ENCODE measurements at places on chromosomes 7 and 10. TPM values are rescaled to one million over a fixed set of nuclear protein-coding genes. Genes with fewer than 3 reads are reported as not detected.

- DNase-seq, result no peak
These were observed 63.5 kb upstream of the FAM180A start for GRCh38 chr7:135812148-135812547.

GRCh38 chr7:92835851-92836488 is 403 bp downstream of the CDK6 start:
- DNase-seq, result no peak

DNA sequence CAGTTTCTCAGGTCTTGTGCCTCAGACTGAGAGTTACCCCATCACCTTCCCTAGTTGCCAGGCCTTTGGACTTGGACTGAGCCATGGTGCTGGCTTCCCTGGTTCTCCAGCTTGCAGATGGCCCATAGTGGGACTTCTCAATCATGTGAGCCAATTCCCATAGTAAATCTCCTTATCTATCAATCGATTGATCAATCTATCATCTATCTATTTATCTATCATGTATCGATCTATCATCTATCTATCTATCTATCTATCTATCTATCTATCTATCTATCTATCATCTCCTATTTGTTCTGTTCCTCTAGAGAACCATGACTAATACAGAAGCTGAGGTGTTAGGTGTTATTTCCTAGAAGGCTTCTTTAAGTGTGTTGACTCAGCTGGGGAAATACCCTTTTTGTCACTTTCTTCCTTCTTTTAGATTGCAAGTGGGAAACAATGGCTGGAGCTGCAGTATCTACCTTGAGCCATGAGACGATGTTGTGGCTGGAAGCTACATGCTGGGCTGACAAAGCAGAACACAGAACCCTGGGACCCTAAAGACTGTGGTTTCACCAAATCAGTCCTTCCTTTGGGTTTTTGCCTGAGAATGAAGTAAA is 234.7 kb upstream of the GLI3 start:
- no peak for DNase-seq

- DNase-seq, result no peak
These were observed 59.3 kb upstream of the ECHDC3 start for GRCh38 chr10:11682851-11683250.

GRCh38 chr10:111996103-111996502 is 187.5 kb downstream of the GPAM start:
- no peak for DNase-seq

GRCh38 chr7:13279854-13280435 is 592.5 kb downstream of the ARL4A start:
- no peak for DNase-seq

DNA sequence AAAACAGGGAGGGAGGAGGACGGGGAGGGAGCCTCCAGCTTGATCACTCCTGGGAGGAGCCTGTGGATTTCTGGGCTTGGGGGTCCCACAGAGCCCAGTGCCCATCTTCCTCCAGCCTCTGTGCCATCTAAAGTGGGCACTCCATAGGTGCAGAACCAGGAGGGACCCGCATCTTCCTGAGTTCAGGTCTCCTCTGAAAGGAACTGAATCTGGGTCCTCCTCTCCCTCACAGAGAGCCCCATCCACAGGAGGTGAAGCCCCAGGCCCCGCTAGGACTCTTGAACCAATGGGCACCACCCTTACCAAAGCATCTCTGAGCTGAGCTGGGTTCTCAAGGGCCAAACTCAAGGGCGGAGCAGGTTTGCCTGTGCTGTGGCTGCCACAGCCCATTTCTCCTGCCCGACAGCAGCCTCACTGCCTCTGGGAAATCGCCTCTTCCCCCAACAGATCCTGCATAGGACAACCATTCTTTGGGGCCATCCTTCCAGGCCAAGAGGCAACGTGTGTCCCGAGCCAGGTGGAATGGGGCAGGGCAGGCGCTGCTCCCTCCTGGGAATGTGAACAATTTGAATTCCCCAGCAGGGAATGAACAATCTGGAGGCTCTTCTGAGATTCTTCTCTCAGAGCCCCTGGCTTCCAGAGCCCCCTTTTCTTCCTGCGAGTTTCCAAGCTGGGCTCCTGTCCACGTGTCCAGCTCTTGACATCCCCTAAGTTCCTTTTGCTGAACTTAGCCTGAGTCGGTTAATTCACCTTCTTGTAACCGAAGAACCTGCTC is 411.0 kb upstream of the FOXK1 start:
- DNase-seq, result no peak

GRCh38 chr7:78254726-78255055 is 456.1 kb downstream of the PHTF2 start:
- DNase-seq, result no peak

DNA sequence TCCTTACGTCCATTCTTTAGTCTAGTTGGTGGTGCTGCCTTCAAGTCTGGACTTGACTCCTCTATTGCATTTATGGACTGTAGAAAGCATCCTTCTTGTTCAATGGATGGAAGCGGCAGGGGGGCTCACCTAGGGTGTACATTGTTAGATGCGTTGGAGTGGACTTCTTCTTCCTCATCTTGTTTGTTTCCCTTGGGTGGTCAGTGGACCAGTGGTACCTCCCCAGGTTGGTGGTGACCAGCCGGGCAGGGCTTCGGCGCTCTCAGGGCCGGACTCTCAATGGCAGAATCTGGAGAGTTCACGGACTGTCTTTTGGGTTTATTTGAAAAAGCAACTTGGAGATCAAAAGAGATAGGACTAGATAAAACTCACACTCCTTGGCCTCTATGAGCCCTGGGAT is 6.2 kb upstream of the BTBD16 start:
- no peak for DNase-seq

DNA sequence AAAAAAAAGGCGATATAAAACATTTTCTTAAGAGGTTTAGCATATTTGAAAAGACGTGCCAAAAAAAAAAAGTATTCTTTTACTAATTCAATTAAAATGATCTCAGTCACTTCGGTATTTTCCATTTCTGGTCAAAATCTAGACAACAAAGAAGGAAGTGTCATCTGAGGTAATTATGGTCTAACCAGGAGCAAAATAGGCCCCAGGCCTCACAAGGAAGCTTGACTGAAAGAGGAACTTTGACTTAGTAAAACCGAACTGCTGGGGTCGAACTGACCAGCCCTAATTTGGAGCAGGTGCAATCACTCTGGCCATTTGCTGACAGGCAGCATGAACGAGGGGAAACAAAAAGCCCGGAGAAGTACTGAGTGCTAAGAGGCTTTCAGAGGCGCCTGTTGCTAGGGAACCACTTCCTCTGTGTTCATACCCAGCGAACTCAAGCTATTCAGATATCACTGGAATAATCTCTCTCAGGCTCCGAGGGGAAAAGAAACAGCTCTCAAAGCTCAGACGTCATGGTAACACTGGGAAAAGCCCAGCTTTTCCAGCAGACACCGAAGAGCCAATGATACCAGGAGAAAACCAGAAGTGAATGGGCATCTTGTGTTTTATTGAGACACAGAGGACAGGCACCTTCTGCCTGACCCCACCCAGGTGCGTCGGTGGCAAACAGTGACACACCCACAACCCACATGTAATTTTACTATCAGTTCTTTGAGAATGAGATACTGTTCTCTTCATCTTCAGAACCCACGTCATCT is 126.5 kb downstream of the FAM107B start:
- peak; percentile 60 for DNase-seq

DNA sequence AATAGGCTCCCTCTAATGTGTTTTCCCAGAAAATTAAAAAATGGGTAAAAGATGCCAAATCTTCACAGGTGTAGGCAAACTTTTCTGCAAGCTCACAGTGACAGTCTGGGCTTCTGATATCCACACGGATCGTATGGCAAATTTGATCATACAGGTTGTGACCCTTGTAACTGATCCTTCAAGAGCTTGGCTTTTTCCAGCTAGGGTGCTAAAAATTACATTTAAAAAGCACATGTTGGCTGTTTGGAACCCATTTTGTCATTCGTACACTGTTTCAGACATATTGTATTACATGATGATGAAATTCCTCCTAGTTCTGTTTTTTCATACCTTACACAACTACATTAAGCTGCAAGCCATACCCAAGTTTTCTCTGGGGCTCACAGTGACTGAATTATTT is 138.7 kb downstream of the GFRA1 start:
- no peak for DNase-seq

GRCh38 chr10:77932016-77932715 is 5.6 kb upstream of the DLG5 start:
- DNase-seq, result no peak

DNA sequence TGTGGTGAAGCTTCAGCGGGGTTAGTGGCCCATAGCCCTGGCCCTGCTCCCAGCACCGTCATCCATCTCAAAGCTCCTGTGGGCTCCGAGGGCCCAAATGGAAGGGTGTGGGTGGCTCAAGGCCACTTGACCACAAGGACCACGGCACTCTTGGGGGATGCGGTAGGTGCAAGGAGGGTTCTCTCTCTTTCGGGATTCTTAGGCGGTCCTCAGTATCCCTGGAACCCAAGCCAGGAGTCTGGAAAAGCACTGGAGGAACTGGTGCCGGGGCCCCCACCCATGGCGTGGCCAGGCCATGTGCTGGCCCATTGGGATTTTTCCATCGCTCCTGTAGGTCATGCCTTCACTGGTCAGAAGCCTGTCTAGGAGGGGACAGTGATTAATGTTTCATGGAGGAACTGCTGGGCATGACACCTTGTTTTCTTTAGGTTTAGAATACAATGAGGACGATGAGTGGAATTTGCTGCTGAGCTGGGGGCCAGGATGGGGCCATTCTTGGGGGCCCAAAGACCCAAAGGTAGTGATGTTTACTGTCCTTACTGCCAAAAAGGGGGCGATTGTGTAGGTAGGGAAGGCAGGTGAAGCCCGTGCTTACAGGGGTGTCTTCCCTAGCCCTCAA is 16.7 kb downstream of the AQP1 start:
- no peak for DNase-seq

DNA sequence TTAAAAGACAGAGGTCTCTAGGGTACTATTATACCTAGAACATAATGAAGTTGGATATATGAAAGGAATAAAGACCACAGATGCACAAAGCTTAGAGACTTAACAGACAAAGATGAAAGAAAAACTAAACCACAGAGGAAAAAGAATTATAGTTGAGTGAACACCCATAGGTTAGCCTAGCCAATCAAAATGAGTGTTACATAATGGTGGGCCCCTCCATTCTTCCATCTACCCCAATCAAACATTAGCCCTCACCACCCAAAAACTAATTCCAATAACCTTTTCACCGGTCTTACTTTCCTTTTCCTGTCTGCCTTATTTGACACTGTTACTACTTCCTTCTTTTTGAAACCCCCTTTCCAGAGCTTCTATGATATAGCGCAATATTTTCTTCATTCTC is 130.1 kb downstream of the ELMO1 start:
- DNase-seq, result no peak

- DNase-seq, result no peak
These were observed 77.1 kb downstream of the ORC5 start for GRCh38 chr7:104130726-104131125.

DNA sequence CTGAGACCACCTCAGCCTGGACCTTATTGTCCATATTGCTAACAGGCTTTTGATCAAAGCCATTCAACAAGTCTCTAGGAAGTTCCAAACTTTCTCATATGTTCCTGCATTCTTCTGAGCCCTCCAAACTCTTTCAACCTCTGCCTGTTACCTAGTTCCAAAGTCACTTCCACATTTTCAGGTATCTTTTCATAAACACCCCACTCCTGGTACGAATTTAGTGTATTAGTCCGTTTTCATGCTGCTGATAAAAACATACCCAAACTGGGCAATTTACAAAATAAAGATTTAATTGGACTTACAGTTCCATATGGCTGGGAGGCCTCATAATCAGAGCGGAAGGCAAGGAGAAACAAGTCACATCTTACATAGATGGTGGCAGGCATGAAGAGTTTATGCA is 836.8 kb downstream of the SORCS1 start:
- DNase-seq, result no peak

DNA sequence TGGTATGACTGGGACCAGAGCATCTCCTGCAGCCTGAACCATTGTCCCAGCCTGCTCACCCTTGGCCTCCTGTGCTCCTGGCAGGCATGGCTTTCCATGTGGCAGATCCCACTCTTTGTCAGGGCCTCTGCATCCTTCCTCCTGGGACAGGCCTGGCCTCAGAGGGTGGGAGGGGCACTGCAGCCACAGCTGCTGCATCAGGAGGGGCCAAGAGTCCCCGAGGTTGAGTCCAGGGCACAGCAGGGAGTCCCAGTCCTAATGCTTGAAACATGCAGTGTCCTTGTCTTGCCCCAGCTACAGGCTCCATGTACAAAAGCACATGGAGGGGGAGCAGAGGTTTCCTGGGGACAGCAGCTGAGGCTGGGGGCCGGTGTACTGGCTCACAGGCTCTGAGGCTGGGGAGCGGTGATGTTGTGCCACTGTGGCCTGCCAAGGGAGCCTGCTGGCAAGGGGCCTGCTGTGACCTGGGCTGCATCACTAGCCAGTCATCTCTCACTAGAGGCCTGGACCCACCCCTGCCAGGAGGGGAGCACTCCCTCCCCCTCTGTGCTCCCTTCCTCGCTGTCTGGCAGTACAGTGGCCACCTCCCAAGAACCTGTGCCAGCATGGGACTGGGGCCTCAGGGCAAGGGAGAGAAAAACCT is 144.8 kb downstream of the ZNF248 start:
- no peak for DNase-seq

GRCh38 chr7:146090023-146090645 is 26.5 kb upstream of the CNTNAP2 start:
- no peak for DNase-seq

CALML3 gene
- total RNA-seq, result not detected

FGFBP3 gene
- total RNA-seq, result 4.8 TPM

OR2A1 gene
- total RNA-seq, result not detected

GPR15LG gene
- total RNA-seq, result not detected

Measured in dorsolateral prefrontal cortex (tissue), 122 donors.